ENCODE measurements at places on chromosomes 5 and 9.

- DNase-seq = no peak
These were observed 92.1 kb upstream of the IER5L start for GRCh38 chr9:129270205-129270604.

DNA sequence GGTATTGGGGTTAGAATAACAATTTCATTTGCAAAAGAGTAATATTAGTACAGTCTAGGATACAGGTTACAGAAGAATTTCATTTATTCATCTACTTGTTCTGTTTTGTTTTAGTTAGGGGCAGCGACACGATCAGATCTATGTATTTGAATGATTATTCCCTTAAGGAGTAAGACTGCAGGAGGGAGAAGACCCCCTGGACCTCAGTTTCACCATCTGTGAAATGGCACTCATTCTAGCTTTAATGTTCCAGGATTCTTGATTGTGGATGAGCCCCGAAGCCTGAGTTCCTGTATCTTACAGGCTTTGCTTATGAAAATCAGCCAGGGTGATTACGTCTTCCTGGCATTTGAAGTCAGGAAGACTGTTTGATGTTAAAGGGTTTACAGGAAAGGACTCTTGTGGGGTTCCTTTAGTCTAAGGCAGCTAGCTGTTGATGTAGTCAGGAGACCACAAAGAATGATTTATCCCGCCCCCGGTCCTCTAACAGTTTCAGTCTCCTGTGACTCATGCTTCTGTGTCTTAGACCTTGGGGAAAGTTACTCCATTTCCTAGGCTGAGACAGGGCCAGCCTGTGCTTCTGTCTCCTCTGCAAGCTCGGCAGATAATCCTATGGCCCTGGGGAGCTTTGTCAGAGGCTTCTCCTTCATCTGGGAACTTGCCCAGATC lies 11.5 kb downstream of the SMIM3 start:
- DNase-seq = no peak

GRCh38 chr5:34790069-34790468 lies 48.9 kb upstream of the TTC23L start:
- no peak for DNase-seq

DNA sequence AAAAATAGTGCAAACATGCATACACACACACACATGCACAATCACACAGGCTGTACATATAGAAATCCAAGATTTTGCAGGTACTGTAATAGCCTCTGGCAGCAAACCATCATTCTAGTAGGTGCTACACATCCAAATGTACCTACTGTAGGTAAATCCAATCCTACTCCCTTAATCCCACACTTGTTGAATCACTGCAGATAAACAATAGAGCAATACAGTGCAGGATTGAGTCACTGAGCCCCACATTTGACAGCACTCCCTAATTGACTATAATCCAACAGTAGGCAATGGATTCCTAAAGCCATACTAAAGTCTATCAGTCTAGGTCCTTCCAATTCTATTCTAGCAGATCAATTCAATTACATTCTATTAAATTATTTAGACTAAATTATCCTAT lies 1640.5 kb upstream of the CDH9 start:
- DNase-seq = no peak

GRCh38 chr5:172911976-172912375 lies 47.2 kb upstream of the RPL26L1 start:
- DNase-seq = no peak

DNA sequence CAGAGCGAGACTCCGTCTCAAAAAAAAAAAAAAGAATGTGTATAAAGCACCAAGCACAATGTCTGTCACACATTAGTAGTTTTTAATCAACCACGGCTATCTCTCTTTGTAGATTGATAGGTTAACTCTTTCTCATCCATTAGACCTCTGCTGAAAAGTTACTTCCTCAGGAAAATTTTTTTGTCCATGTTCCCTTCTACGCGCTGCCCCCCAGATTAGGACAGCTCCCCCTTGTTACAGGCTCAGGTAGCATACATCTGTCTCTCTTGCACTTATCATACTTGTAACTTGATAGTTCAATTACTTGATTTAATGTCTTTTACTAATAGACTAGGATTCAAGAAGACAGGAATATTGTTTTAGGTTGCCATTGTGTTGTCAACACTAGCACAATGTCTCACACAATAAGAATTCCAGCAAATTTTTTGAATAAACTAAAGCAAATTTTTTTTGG lies 1.5 kb downstream of the SPDL1 start:
- DNase-seq = no peak

DNA sequence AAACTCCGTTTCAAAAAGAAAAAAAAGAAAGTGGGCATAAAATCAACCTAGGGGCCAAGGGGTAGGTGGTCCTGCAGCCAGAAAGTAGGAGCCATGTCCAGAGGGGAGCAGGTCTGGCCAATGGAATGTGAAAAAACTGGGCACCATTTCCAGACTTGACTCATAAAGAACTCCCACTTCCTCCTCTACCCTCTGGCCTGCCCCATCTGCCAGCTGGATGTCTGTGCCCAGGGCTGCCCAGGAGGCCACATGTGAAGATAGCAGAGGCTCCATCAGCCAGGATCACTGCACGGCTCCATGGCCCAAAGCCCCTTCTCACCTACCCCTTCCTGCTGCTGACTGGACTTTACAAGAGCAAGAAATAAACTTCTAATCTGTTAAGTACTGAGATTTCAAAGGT lies 42.1 kb upstream of the EEIG1 start:
- no peak for DNase-seq

DNA sequence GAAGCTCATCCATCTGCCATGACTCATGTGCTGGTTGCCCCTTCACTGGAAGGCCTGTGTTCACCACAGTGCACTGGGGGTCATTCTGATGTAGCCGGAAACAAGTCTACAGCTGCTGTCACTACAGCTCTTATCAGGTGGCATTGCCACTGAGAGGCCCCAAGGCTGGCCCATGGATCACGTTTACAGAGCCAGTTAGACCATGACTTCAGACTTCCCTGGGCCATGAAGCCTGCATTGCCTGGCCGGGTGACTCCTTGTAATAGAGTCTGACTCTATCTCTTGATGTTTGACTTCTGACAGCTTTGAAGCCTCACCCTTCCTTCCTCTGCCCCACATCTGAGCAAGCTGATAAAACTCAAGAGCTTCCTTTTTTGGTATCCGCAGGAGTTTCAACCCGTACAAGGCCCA lies 473.5 kb upstream of the DAP start:
- DNase-seq = no peak

DNA sequence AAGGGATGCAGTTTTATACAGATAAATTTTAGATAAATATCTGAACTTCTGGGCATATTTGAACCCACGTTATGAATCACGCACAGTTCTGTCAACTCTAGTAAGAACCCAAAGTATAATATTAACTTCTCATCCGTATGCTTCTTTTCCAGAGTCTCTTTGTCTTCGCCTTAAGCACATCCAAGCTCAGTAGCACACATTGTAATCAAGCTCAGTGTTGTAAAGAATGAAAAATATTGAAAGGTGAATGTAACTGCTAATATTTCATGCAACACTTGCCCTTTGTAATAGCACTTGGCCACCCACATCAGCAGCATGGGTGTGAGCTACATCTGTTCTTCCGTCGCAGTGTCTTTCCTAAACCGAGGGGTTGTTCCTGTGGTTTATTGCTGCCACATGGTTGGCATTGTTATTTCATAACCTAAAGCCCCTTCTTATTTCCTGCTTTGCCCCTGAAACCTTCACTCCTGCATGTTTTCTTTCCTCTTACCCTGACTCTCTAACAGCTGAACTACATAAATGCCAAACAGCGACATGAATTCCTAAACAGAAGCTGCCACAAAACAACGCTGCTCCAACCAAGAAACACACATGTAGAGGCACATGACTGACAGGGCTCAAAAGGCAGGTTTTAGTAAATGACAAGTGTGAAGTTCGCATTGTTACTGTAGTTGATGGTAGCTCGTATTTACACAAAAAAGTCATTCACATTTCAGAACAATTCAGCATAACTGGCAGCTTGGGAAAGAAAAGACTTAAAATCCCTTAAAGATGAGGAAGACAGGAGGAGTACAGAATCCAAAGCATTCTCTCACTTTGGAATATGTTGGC lies 190.1 kb upstream of the MEF2C start:
- no peak for DNase-seq

DNA sequence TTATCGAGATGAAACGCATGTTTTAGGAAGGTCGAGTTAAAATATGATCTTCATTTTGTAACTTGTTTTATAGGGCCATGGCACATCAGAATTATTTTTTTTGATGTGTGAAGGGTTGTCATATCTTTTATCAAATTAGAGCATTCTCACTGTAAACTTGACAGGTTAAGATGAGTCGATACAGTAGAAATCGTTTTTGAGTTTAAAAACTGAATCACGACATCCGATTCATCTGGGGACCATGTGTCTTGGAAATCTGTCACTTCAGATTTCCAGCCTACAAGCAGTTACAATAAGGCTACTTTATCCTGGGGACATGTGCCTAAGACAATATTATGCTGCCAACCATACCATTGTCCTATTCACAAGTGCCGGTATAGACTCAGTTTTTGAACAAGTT lies 136.2 kb downstream of the ALDH1A1 start:
- no peak for DNase-seq

DNA sequence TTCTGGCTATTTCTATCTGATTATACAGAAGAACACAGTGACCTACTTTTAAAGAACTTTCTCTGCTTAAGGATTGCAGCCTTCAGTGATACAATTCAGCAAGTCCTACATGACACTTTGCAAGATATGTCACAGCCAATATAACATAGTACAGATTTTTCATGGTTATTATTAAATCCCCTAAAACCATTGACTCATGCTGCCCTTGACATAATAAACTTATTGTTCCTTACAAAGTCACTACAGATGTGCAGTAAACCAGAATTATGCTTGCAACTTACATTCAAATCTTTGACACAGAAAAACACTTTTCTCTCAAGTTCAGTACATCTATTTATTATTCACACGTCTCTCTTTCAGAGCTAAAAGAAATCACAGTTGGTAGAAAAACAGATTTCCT lies 1136.3 kb upstream of the ACO1 start:
- DNase-seq = no peak

GRCh38 chr9:94915476-94916450 lies 189.3 kb downstream of the AOPEP start:
- DNase-seq = no peak

DNA sequence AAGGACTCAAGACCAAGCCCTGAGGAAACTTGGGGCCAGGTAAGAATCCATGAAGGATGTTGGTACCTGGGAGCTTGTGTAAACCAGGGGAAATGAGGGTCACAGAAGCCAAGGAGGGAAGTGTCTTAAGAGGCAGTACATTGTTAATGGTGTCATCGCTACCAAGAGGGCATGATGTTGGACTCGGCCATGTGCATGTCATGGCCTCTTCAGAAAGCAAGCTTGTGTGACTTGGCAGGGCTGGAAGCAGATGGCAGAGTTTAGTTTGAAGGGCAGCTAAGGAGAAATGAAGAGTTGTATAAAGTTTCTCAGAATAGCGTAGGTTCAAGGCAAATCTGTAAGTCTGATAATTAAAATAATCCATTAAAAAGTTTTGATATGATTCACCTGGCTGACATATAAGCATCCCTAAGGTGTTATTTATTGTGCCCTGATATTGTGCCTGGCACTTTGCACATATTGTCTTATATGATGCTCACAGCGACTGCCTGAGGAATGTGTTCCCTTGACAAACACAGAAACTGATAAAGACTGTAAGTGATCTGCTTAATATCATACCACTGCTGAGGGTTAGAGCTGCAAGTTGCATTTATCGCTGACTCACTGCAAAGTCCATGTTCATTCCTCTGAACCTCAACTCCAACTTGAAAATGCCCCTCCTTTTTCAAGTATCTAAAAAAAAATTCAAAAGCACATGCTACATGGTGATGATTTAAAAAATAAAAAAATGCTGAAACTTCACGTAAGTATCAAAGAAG lies 81.3 kb upstream of the PTPN3 start:
- no peak for DNase-seq

DNA sequence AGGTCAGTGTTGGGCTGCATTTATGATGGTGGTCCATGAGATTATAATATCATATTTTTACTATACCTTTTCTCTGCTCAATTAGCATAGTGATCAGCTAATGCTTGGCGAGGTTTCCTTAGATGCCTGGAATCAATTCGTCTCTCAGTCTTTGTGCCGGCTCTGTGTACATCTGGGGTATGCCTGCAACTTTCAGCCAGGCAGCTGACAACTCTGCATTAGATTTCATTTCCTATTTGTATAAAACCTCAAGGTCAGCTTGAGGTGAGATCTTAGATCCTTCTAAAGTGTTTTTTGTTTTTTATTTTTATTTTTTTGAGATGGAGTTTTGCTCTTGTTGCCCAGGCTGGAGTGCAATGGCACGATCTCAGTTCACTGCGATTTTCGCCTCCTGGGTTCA lies 86.8 kb downstream of the MELK start:
- no peak for DNase-seq

- DNase-seq = no peak
These were observed 248.1 kb downstream of the CETN3 start for GRCh38 chr5:90161414-90161813.

DNA sequence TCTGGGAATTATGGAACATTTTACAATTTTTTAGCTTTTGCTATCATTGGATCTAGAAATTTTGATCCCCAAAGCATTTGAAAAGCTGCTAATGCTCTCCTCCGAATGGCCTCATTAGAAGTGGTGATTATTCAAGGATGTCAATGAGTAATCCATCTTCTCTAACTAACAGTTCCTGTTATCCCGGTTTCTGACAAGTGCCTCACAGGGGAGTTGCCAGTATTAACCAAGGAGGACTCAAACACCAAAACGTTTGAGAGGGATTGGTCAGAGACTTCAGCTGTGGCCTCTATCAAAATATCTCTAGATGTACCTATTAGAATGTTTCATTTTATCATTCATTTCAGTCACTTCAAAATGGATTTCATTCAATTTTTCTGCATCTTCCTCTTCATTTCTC lies 208.3 kb upstream of the ITGA1 start:
- no peak for DNase-seq

- DNase-seq = no peak
These were observed 29.2 kb downstream of the NR2F1 start for GRCh38 chr5:93611976-93612854.

- DNase-seq = no peak
These were observed 4.4 kb upstream of the CD180 start for GRCh38 chr5:67200809-67201562.
